Activated CD8-positive, alpha-beta T cell treated with anti-CD3 and anti-CD28 coated beads for 36 hours (primary cell): ENCODE measurements at places on chromosomes 5 and 9.
A peak's percentile ranks its signal among the peaks of the same experiment; 100 is the strongest.

DNA sequence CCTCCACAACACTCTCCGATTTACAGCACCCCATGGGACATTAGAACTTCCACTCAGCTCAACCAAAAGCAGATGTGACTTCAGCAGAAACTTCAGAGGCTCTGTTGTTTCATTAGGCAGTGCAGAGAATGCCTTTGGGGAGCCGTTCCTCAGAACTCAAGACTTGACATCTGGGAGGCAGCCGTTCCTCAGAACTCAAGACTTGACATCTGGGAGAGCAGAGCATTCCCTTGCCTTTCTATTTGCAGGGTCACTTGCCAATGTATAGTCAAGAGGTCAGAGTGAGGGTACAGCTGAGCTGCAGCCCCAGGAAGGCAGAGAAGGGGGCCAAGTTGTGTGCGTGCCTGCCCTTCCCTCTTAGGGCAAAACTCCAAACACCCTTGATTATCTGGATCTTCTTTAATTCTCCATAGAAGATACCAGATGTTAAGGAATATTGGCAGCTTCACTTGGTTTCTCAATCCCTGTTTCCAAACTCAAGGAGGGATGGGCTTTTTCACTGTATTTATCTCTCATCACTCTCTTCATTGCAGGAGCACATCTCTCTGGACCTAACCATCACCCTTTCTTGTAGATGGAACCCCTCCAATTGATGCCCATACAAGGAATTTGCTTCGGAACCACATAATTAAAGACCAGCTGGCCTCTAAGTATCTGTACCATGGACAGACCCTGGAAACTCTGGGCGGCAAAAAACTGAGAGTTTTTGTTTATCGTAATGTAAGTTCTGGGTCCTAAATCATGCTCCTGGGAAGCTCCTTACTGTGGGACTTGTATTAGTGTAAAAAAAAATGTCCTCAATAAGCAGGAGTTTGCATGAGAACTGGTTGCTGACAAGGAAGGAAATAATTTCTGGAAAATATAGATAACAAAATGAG, 25.6 kb downstream of the TGFBI start:
- DNase-seq, result no peak

- DNase-seq, result no peak
Observed at GRCh38 chr5:96720408-96720807, 58.2 kb downstream of the CAST start.

DNA sequence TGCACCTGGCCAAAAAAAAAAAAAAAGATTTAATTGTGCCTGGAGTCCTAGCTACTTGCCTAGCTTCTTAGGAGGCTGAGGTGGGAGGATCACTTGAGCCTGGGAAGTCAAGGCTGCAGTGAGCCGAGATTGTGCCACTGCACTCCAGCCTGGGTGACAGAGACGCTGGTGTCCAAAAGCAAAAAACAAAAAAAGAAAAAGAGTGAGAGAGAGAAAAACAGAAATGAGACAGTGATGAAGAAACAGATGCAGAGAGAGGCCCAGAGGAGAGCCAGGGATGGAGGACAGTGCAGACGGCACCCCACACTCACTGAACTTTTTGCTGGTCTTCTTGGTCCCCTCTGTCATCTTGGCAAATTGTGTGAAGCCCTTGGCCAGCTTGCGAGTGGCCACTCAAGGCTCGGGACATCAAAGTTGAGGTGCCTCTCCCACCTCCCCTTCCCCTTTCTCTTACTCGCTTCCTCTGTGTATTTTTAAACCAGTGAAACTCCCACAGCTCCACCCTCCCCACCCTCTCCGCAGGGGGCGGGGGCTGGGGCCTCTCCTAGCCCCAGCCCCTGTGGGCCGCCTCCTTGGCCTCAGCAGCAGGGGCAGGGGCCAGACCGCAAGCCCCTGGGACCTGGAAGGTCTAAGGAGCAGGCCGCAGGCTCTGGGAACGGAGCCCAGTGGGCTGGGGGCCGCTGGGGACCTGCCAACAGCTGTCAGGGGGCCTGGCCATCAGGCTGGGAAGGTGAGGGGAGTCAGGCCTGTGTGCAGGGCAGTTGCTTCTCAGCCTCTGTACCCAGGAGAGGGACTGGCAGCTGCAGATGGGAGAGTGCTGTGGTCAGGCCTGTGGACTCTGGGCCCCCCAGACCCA, at the start of gene SH2D3C:
SH2D3C (minus strand) TSS at position 387 of the 856 bp plus-strand sequence; CDS start at position 348, 39 bp downstream.
- peak; percentile 69 for DNase-seq

DNA sequence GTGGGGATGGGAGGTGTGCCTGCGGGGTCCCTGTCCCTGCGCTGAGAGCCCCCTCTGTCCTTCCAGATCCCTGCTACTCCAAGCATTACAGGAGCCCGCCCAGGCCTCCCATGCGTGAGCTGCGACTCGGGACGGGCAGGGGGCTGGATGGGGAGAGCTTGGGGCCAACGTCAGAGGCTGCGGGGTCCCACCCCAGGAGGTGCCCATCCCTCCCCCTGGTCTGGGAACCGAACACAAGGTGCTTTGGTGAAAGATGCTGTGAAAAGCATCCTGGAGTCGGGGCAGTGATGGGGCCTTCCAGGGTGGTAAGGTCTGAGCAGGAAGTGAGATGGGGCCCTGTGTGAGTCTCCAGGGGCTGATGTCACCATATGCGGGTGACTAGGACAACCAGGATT, 2.7 kb downstream of the LCN9 start:
- no peak for DNase-seq

GRCh38 chr9:107571148-107571547, 81.6 kb upstream of the KLF4 start:
- no peak for DNase-seq
